Inflammatory macrophage treated with lipopolysaccharide for 4 hours (primary cell): ENCODE measurements at places on chromosomes 13 and 19.

GRCh38 chr13:41500511-41500910 lies 43.2 kb downstream of the RGCC start:
- peak; percentile 34 for DNase-seq

GRCh38 chr13:102291587-102292218 lies 110.1 kb downstream of the FGF14 start:
- DNase-seq, result no peak

GRCh38 chr19:7360393-7360984 lies 11.8 kb downstream of the ARHGEF18 start:
- no peak for DNase-seq

GRCh38 chr19:13051557-13052165 lies 51.0 kb downstream of the LYL1 start:
- no peak for DNase-seq

- DNase-seq, result no peak
Observed at GRCh38 chr19:18633321-18633720, 3.5 kb upstream of the KLHL26 start.
